ENCODE measurements at places on chromosomes 7 and 10. TPM values are rescaled to one million over a fixed set of nuclear protein-coding genes. Genes with fewer than 3 reads are reported as not detected.

The VIM gene
- total RNA-seq: 2,692 TPM

The PTER gene
- 7.4 TPM for total RNA-seq

The SLC13A4 gene
- total RNA-seq: not detected

The UTF1 gene
- not detected for total RNA-seq

The KEL gene
- total RNA-seq: 2.2 TPM

The CRPPA gene
- 1.2 TPM for total RNA-seq

The OPALIN gene
- not detected for total RNA-seq

Measured in vagina (tissue), 2 donors.